Activated CD8-positive, alpha-beta memory T cell treated with anti-CD3 and anti-CD28 coated beads for 1 hour (primary cell): ENCODE measurements at places on chromosomes 11 and 22.

GRCh38 chr22:46355369-46355995, 20.0 kb downstream of the TRMU start:
- DNase-seq: peak; percentile 49

- DNase-seq: no peak
Observed at GRCh38 chr22:41772645-41773044, 27.8 kb upstream of the CCDC134 start.

- DNase-seq: no peak
Observed at GRCh38 chr22:45912910-45913309, 64.1 kb downstream of the WNT7B start.

GRCh38 chr22:41939981-41940831, 6.7 kb downstream of the CENPM start:
- peak; percentile 78 for DNase-seq

DNA sequence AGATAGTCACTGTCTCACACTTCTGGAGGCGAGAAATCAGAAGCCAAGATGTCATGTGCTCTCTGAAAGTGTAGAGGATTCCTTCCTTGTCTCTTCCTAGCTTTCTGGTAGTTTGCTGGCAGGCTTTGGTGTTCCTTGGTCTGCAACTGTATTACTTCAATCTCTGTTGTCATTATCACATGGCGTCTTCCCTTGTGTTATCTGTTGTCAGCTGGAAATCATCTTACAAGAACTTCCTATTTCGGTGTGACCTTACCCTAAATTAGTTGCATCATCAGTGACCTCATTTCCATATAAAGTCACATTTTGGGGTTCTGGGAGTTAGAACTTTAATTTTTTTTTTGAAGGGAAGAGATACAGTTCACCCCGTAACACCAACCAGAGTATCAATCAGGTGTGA, 3.3 kb upstream of the LIN7C start:
- DNase-seq: no peak

DNA sequence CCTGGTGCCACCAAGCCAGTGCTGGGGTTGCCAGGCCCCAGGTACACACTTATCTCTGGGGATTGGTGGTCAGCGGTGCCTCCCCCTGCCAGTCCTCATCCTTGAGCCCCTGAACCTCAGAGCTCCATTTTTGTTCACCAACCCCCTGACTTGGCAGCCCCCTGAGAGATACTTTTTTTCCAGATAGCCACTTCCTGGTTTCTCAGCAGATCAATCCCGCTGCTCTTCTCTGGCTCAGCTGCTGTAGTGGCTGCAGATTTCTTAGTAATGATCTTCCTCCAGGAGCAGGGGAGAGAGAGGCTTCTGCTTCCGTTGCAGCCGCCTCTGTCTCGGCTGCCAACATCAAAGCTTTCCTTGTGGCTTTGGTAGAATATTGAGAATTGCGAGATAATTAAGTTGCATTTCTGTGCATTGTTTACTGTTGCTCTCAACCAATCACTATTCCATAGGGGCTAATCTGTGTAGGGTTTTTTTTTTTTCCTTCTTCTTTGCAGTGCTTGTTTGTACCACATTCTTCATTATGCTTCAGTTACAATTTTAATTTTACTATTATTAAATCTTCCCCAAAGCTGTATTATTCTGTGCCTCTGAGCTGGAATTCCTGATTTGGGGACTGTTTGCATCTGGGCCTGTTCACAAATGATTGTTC, 92.1 kb downstream of the PKNOX2 start:
- no peak for DNase-seq

DNA sequence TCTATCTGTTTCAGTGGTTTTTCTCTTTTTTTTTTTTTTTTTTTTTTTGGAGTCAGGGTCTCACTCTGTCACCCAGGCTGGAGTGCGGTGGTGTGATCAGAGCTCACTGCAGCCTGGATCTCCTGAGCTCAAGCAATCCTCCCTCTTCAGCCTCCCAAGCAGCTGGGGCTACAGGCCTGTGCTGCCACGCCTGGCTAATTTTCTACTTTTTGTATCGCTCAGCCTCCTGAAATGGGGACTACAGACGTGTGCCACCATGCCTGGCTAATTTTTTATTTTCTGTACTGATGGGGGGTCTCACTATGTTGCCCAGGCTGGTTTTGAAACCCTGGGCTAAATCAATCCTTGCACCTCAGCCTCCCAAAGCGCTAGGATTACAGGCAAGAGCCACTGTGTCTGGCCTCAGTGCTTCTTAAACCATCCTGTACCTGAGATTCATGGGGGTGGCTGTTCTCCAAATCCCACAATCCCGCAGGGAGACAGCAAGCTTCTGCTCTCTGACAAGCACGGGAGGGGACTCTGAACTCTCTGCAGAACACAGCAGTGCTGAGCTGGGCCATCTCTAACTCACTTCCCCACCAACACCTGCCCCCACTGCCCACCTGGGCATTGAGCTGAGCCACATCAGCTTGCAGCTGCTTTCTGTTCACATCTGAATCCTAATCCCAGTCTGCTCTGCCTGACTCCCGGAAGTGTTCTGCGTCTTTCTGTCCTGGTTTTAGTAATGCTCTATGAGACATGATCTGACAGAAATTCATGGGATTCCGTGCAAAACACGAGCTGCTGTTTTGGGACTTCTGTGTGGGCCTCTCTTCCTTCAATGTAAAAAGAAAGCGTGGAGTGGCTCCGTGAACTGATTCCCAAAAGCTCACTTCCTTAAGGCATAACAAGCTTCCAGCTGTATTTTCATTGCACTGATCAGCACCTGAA, 400.0 kb downstream of the LARGE1 start:
- no peak for DNase-seq

- DNase-seq: no peak
Observed at GRCh38 chr22:38312261-38312800, 4.9 kb downstream of the CSNK1E start.

- no peak for DNase-seq
Observed at GRCh38 chr22:45884201-45885062, 92.5 kb downstream of the WNT7B start.
